Right cardiac atrium (tissue), 5 donors: ENCODE measurements at places on chromosomes 3 and 15.
A peak's percentile ranks its signal among the peaks of the same experiment; 100 is the strongest.

DNA sequence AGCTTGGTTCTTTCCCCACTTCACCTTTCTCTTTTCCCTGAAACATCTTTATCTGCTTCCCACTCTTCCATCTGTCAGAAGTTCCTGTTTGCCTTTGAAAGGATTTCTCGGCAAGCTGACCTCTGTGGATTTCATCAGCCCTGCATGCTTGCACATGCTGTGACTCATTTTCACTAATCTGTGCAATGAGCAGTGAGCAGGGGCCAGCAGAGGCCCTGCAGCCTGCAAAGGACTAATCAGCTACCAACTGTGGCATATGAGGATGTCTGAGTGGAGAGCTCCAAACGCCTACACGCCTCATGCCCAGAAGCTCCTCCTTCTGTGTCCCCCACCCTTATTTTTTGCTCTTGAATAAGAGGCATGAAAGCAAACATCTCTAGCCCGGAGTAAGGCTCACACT is 333.0 kb upstream of the SEMA6D start:
- peak; percentile 56 for DNase-seq

- DNase-seq, result no peak
These were observed 13.9 kb upstream of the SLITRK3 start for GRCh38 chr3:165210132-165210531.

DNA sequence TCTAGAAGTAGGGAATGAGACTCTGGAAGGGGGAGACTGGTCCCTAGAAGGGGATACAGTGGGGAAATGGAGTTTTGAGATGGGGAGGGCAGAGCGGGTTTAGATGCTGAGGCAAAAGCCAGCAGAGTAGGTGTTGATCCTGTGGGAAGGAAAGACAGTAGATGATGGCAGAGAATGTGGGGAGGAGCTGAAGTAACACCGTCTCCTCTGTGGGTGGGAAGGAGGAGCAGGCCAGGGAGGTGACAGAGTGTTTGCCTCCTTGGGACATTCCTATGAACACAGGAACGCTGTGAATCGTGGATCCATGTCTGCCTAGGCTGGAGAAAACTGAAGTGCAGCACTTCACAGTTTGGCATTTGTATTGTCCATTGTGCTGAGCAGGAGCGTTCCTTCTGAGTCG is 20.4 kb downstream of the GRK7 start:
- no peak for DNase-seq

- no peak for DNase-seq
These were observed 49.7 kb upstream of the USP3 start for GRCh38 chr15:63454503-63455211.

- DNase-seq, result no peak
These were observed 16.5 kb downstream of the EMC3 start for GRCh38 chr3:9970020-9970652.

- no peak for DNase-seq
These were observed 83.8 kb downstream of the MBNL1 start for GRCh38 chr3:152352554-152352953.

GRCh38 chr3:174859114-174859735 is at the start of gene NAALADL2:
Gene NAALADL2 (plus strand): TSS chr3:174859334.
- DNase-seq, result no peak

GRCh38 chr3:24514119-24514518 is 19.5 kb upstream of the THRB start:
- no peak for DNase-seq

DNA sequence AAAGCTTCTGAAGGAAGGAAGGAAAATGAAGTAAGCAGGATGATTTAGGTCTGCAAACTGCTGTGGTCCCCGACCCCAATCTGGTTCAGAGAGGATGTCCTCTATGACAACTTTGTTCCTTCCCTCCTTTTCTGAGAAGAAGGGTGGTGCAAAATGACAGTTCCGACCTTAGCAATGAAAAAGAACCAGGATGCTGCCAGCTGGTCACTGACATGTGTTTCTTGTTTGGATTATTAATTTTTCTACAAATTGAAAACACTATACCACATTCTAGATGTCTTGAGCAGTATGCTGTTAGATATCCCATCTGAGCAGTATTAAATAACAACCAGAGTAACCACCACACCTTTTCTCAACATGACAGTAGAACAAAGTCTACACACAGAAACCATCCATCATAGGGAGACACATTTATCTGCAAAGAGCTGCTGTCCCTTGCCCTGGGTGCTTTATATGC is 27.5 kb downstream of the CDCP1 start:
- DNase-seq, result no peak
